ENCODE measurements at places on chromosomes 7 and 10.

- no peak for DNase-seq
These were observed 563.7 kb downstream of the GRM8 start for GRCh38 chr7:126689037-126689436.

DNA sequence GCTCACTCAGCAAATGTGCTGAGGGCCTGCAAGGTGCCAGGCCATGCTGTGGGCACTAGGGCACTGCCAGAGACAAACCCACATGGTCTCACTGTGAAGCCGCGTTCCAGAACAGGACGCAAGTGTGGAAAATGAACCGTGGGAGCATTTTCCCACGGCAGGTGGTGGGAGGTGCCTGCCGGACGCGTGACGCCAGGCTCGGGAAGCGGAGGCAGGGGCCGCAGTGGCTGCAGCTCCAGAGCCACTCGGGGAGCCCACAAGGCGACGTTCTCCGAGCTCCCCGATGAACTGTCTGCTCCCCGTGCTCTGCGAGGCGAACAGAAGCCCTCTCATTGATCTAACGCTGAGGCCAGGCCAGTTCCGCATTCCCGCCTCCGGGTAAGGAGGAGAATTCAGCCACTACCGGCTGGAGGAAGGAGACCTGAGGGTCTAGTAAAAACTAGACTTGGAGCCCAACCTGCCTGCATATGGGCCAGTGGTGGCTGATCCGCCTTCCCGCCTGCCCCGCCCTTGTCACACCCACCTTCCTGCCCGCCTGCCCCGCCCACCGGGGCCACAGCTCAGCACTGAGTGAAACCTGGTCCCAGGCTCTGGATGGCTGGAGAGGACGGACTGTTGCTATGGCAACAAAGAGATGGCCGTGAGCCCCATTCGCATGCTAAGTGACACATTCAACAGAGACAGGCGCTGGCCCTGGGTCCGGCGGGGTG is 13.1 kb downstream of the ADGRA1 start:
- DNase-seq, result no peak

- DNase-seq, result no peak
These were observed 108.9 kb downstream of the DNAH11 start for GRCh38 chr7:21651697-21652096.

GRCh38 chr10:110274072-110274627 is 30.6 kb downstream of the SMNDC1 start:
- no peak for DNase-seq

DNA sequence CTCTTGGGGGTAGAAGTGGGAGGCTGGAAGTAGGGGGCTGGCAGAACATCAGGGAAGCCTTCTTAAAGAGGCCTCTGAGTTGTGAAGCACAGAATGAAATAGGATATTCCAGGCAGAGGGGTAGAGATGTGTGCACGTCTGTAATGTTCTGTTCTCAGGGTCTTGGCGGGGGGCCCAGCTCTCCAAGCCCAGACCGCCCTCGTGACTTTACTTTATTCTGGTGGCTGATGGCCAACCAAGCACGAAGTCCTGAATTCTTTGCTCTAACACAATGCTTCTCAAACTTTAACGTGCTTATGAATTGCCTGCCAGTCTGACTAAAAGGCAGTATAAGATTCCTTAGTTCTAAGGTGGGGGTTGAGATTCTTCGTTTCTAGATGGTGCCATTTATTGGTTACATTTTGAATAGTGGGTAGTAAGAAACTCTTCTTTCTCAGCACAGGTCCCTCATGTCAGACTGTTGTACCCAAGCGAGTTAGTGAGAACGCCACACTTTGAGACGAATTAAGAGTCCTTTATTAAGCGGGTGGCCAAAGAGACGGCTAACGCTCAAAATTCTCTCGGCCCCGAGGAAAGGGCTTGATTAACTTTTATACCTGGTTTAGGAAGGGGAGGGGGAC is 8.2 kb downstream of the PRXL2A start:
- DNase-seq, result no peak

GRCh38 chr7:99191869-99192596 is 15.9 kb downstream of the KPNA7 start:
- DNase-seq, result no peak

DNA sequence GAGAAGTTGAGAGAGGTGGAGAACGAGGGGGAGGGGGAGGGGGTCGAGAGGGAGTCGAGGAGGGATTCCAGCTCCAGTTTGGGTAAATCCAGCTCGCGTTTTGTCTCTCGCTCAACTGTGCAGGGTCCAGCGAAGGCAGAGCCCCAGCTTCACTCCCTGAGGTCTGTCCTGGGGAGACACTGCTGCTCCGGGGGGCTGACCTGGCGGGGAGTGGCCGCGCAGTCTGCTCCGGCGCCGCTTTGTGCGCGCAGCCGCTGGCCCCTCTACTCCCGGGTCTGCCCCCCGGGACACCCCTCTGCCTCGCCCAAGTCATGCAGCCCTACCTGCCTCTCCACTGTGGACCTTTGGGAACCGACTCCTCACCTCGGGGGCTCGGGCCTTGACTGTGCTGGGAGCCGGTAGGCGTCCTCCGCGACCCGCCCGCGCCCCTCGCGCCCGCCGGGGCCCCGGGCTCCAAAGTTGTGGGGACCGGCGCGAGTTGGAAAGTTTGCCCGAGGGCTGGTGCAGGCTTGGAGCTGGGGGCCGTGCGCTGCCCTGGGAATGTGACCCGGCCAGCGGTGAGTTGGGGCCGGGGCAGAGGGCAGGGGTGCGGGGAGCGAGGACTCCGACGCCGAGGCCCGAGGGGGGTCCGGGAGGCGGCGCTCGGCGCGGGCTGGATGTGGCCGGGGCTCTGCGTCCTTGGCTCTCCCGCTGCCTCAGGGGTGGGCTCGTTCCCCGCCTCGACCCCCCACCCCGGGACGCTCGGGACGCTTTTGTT is at the start of gene TET1:
TSS of gene TET1 (plus strand) at position 152 of the 757 bp plus-strand sequence. CDS start 12,002 bp downstream, outside the sequence.
- DNase-seq, result peak; percentile 85

DNA sequence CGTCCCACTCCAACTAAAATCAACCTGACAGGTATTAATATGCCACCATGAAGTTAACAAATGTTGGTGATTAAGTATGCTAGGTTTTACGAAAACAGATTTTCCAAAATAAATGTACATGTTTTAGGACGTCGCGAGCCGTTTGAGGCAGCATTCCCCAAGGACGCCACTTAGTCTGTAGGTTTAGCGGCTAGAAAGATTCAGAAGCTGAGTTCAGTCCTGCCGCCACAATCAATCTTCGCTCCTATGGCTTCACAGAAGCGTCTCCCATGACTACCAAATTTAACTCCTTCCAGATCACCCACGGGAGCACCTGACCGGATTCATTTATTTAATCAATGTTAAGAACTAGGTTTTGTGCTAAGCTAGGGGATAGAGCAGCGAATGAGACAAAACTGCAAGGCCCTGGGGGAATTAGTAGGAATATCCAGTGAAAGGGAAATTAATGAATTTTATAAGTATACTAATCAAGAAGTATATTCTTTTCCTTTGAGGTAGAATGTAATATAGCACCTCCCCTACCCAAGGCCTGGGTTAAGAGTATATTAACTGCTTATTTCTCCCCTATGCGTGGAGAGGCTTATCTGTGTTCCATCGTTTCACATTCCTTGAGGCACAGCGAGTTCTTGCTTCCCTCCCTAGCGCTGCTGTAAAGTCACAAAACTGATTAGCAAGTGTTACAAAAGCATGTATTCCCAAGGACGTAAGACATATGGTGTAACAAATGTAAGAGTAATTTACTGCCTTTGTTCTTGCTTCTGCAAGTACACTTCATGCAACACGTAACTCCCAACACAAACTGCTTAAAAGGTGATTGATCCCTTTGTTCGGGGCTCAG is 994 bp upstream of the CYP51A1 start:
- DNase-seq, result peak; percentile 32

DNA sequence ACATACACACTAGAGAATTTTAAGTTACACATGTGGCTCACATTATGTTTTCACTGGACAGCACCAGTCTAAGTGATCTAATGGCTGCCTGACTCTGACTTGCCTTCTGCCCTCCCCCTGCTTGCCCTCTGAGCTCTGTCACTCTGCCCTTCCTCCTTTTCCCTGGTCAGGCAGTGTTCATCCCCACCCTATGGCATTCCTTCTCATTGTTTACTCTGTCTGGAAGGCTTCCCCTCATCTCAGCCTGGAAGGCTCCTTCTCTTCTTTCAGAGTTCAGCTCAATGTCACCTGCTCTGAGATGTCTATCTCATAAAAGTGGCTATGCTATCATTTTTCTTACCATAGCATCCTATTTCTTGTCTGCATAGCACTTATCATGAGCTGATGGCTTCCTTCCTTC is 305.7 kb downstream of the BMPER start:
- DNase-seq, result no peak

DNA sequence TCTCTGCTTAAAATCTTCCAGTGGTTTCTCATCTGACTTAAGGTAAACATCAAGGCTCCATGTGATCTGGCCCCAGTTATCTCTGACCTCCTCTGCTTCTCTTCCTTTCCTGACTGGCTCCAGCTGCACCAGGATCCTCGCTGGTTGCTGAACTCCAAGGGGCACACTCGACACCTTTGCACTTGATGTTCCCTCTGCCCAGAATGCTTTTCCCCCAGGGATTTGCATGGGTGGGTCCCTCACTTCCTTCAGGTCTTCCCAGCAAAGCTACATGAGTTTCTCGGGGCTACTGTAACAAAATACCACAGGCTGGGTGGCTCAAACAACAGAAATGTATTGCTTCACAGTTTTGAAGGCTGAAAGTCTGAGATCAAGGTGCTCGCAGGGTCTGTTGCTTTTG is 166.0 kb upstream of the CDCA7L start:
- no peak for DNase-seq

DNA sequence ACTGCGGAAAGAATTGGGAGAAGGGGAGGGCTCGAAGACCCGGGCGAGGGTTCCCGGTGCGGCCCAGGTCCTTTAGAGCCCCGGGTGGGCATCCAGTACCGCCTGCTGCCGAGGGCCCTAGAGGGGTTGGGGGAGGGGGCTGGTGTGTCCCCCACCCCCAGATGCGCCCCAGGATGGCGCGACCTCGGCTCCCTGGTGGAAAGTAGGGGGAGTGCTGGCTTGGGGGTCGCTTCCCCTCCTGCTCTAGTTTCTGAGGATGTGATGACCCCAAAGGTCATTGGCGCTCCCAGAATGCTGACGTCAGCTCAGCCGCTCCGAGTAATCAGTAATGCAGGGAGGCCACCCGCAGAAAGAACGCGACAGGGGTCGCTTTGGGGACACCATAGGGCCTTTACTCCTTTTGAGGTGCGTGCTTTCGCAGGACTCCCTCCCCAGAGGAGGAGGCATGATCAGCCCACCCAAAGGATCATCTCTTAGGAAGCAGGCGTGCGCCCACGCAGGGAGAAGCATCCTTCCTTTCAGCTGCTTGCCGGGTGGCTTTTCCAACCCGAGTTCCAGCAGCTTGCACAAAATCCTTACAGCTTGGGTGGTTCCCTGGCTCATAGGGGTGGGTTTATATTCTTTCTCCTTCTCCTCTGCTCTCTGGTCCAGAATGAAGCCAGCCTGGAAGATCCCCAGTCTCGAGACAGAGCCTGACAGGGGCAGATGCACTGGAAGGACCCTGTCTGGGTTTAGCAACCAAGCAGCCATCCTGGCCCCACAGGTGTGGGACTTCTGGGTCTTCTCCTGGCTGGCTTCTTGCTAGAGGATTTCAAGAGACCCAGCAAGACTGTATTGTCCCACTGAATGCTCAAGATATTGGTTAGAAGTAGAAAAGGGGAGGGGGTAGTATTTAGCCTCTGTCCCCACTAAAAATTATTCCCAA is 1.3 kb upstream of the PRKAG2 start:
- peak; percentile 26 for DNase-seq

- DNase-seq, result no peak
These were observed 32.4 kb downstream of the TSPAN12 start for GRCh38 chr7:120825576-120825975.

DNA sequence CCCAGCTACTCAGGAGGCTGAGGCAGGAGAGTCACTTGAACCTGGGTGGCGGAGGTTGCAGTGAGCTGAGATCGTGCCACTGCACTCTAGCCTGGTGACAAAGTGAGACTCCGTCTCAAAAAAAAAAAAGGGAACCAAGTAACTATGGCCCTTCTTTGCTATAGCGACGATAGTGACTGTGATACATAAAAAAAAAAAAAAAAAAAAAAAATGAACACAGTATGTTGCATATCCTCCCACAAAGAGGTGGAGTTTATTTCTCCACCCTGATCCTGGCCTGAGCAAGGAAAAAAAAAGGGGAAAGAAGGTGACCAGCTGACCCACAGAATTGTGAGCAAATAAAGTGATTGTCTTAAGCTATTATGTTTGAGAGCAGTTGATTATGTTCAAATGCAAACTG is 42.3 kb upstream of the STEAP1B start:
- DNase-seq, result no peak

DNA sequence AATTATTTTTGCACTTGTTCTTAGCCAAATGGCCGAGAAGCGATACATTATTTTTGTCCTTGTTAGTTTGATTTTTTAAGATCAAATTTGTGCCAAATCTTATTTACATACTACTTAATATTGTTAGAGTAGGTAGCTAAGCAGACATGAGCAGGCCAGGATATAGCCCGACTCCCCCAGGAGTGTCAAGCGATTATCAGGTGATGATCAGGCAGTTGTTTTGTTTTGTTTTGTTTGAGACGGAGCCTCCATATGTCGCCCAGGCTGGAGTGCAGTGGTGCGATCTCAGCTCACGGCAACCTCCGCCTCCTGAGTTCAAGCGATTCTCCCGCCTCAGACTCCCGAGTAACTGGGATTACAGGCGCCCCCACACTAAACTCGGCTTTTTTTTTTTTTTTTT is 71.1 kb downstream of the LYZL2 start:
- DNase-seq, result no peak

DNA sequence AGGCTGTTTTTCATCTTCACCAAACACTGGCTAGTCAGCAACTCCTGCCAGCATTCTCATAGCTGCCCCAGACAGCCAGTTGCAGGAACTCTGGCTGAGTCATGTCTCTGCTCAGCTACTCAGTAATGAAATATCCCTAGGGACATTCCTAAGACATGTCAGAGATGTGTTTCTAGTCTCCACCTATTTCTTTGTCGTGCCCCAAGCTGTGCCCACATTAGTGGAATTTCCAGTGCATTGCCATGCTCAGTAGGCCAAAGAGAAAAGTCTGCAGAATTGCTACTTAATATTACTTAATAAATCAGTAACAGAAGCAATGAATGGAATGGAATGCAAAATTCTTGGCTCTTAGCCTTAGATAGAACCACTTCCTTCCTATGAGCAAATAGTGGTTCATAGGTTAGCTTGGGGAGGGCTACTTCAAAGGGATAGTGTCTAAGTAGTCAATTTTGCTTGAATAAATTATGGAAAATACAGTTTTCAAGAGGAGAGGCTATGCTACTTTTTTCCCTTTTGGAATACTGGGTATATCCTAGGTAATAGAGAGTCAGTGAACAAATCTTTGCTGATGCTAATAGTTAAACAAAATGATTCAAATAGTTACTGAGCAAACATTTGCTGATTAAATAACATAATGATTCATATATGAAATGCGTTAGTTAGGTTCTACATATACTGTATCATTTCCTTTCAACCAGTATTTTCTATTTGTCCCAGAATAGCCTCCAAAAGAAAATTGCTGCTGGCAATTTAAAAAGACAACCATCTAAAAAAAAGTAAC is 23.6 kb upstream of the SEMA3C start:
- DNase-seq, result no peak

- DNase-seq, result no peak
These were observed 1.4 kb downstream of the CPXM2 start for GRCh38 chr10:123890226-123890625.

- no peak for DNase-seq
These were observed 40.4 kb upstream of the STEAP4 start for GRCh38 chr7:88347090-88347489.

- no peak for DNase-seq
These were observed 40.7 kb upstream of the FMC1 start for GRCh38 chr7:139300390-139300789.
